ENCODE measurements at places on chromosomes 12 and 14.

- DNase-seq = no peak
Measured at GRCh38 chr12:131784909-131785762, 43.1 kb upstream of the MMP17 start.

DNA sequence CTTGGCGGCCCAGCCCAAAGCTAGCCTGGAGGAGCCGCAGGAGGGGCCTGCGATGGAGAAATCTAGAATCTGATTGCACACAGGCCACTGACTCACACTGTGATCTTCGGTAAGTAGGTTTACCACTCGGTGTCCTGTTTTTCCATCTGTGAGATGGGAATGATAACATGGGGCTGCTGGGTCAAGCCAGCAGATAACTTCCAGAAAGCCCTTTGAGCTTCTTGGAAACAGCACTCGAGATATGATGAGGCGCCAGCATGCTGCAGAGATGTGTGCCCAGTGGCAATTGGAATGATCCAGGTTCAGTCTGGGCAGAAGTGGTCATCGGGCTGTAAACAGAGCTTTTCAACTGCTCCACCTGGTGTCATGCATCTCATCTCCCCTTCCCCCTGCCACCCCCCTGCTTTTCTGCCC lies 771.3 kb upstream of the TBX3 start:
- DNase-seq = no peak

DNA sequence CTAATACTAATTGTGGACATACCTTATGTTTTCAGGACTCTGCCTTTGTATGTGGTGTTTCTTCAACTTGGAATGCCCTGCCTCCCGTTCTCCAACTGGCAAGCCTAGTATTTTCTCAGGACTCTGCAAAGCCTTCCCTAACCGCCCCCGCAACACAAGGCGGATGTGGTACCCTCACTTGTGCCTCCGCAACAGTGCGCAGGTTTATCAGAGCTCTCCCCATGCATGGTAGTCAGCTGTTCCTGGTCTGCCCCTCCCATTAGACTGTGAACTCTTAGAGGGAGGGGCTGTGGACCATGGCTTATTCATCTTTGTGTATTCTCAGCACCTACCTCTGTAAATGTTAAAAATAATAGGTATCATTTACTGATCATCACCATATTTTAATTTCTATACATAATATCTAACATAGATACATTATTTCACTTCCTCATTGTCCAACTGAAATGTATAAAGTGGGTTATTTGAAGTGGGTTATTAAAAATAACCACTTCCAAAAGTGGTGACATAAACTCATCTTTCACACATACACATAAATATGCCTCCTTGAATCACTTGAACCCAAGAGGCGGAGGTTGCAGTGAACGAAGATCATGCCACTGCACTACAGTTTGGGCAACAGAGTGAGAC lies 9.0 kb downstream of the LPAR5 start:
- no peak for DNase-seq

DNA sequence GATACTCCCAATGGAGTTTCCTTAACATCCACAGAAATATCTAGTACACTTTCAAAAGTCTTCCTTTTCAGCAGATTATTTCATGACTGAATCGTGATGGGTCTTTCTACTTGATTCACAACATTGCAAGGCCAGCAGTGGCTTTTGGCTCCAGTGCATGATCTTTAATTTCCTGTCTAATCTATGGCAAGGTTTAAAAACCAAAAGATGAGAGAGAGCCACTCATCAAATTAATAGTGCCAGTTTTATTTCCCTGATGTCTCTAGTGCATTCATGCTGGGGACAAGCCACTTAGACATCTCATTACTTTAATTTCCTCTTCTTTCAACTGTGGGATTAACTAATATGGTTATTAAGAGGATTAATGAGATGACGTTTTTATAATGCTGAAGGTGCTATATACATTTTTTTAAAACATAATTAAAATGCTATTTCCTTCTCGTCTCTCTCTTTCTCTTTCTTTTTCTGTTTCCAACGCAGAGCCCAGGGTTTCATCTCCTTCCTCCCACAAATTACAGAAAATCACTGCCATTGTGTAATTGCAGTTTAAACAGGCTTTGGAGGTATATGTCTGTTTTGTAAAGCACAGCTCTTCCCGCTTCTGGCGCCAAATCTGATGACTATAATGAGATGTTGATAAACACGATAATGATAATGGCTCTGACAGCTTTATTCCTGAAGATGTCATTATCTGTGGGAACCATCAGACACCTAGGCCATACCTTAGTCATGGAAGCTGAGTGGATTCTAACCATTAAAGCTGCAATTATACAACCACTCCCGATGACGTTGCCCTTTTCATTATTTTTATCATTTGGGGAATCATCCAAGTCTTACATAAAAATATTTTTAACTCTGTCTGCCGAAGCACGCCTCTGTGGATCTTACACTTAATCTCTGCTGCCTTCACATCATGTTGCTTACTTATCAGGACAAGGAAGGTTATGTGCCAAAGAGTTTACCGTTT lies 103.1 kb upstream of the PPM1H start:
- DNase-seq = no peak

- no peak for DNase-seq
Measured at GRCh38 chr14:23099212-23099861, 4.0 kb downstream of the C14orf119 start.

DNA sequence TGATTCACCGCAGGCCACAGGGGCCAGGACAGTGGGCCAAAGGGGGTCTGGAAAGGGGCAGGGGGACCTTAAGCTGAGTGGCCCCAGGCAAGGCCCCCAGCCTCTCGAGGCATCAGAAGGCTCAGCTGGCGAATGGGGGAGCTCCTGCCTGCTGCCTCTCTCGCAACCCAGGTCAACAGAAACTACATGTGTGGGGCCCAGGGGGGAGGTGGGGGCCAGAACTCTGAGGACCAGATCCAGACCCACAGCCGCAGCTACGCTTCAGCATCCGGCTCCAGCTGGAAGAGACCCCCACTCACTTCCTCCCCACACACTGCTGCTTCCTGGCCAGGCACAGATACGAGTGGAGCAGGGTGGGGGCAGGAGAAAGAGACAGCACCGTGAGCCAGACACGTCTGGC lies 46.5 kb downstream of the NCOR2 start:
- DNase-seq = no peak

GRCh38 chr14:64983439-64984310 lies 3.0 kb upstream of the FNTB start:
- no peak for DNase-seq

DNA sequence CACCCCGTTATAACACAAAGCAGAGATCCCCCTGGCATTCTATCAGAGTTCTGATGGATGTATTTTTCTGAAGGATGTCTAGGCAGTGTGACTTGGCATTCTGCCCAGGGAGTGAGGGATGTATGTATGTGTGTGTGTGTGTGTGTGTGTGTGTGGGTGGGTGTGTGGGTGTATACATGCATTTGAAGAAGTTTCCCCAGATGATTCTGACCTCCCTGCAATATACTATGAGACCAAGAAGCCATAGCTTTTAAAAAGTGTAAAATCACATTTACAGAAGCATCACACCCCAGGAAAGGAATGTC lies 59.7 kb upstream of the NAP1L1 start:
- DNase-seq = no peak

DNA sequence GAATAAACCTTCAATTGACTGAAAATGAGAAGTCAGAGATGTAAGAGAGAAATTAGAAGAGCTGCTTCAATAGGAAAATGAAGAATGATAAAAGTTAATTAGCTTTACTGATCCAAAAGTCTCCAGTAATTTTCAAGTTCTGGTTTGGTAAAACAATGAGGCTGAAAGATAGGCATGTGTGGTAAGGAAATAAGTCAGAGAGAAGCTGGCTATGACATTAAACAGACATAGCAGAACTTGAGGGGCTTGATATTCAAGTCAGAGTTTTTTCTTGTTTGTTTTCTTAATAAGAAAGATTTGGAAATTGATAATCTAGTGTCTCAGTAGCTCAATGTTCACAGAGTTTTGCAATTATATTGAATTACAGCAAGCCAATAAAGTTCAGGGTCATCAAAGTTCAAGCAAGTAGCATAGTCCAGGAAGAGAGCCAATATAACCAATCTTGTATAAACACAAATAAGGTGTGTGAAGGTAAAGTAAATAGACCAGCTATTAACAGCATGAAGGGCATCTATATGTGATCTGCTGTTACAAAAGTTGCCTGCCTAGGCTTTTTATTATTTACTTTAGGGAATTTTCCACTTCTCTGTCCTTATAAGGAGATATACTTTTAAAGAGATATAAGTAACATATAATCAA lies 1111.5 kb downstream of the TRHDE start:
- no peak for DNase-seq

GRCh38 chr14:50791201-50791600 lies 39.8 kb downstream of the NIN start:
- no peak for DNase-seq

DNA sequence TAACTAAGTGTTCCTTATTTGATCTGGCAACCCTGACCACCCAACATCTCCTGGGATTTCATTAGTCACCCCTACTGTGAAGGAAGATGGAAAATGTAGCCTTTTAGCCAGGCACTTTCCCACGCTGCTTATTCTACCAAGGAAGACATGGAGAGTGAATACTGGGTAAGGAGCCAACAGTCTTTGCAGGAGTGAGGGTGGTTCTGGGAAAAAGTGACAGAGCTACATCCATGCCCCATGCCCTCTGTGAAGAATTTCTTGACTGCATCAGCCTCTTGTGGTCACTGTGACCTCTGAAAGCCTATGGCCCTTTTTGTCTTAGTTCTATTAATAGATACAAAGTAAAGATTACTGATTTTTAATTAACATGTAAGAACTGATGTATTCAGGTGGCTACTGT lies 196.0 kb upstream of the EEA1 start:
- no peak for DNase-seq

DNA sequence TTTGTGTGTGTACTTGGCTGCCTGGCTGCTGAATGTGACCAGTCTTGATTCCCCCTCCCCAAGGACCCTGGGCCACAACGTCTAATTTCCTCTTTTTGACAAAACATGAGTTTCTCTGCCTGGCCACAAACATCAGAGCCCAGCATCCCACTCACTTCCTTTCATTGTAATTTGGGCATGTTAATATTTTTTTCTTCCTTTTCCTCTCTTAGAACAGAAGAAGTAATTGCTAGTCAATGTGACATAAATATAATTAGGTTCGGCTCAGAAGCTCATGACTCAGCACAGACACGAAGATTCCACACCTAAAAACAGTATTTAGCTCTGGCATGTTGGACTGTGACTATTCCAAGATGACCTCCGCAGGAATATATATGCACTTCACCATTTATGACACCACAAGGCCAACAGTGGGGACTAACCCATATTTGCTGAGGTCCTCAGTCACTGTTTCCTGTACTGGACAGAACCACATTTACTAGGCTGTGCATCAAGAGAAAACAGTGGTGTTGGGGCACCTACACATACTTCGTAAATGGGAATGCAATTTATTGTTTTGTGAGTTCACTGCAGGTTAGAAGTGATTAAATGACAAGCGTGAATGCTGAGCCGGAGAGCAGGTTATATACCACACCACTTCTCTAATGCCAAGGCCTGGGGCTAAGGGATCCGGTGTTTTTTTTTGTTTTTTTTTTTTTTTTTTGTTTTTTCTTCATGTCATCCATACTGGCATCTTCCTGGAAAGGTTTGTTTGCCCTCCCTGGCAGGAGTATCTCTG lies 4.2 kb downstream of the GSG1 start:
- DNase-seq = no peak

DNA sequence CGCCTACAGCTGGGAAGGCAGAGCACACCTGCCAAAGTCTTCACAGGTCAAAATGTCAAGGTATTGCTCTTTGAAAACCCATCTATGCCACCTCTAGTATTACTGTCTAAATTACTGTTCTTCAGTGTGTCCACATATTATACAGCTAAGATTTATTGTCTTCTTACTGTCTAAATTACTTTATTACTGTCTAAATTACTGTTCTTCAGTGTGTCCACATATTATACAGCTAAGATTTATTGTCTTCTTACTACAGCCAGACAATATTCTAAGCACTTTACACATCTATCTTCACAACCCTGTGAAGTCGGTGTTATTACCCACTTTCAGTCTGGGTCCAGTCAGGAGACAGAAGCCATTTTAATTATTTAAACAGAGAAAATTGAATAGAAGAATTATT lies 173.9 kb downstream of the MYRFL start:
- DNase-seq = no peak

GRCh38 chr12:59075141-59075540 lies 154.8 kb upstream of the LRIG3 start:
- no peak for DNase-seq

GRCh38 chr14:72613975-72614319 lies 280.0 kb downstream of the DPF3 start:
- DNase-seq = no peak

GRCh38 chr12:58347691-58348090 lies 406.3 kb downstream of the ATP23 start:
- DNase-seq = no peak

DNA sequence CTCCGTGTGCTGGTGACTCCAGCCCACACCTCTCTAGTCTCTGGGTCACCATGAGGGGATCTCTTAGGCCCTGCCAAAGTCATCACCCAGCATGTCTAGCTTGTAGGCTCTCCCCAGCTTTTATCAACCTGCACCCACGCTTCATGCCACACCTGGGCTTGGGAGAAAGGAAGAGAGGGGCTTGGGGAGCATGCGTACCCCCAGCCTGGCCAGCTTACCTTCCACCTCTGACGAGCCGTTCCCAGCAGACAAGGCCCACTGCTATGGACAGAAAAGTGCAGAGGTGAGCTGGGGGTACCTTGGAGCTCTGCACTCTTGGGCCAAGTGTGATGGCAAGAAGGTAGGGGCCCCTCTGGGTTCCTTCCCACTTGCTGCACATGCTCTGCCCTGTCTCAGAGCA lies 1.7 kb downstream of the PGF start:
- no peak for DNase-seq

DNA sequence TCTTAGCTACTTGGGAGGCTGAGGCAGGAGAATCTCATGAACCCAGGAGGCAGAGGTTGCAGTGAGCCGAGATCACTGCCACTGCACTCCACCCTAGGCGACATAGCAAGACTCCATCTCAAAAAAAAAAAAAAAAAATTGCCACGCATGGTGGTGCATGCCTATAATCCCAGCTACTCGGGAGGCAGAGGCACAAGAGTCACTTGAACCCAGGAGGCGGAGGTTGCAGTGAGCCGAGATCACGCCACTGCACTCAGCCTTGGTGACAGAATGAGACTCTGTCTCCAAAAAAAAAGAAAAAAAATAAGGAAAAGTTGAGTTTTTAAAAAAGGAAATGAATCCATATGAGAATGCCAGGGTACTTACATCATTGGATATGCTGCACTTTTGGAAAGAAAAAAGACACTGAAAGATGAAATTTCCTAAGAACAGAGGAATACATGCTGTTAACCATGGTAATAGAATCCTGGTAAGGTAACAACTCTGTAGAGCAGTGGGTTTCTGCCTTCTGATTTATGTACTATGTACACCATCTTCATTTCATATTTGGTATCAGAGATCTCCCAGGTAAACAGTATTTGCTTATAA lies 222.7 kb downstream of the ERC1 start:
- no peak for DNase-seq

GRCh38 chr12:121523741-121524140 lies 57.1 kb downstream of the KDM2B start:
- no peak for DNase-seq

GRCh38 chr14:97554597-97554996 lies 757.4 kb downstream of the VRK1 start:
- no peak for DNase-seq

GRCh38 chr12:79115743-79116142 lies 251.2 kb downstream of the SYT1 start:
- DNase-seq = no peak

GRCh38 chr12:55728186-55728938 lies 447 bp downstream of the CD63 start:
- DNase-seq = no peak

- DNase-seq = no peak
Measured at GRCh38 chr14:85528080-85528896, 1.7 kb upstream of the FLRT2 start.

GRCh38 chr12:61894168-61894567 lies 366.0 kb upstream of the USP15 start:
- DNase-seq = no peak

GRCh38 chr12:88092771-88093170 lies 49.1 kb downstream of the CEP290 start:
- no peak for DNase-seq
